Natural killer cell treated with Interleukin-12 subunit alpha and Interleukin-12 subunit beta and Interleukin-15 and Interleukin-18, amount 100 ng/mL, for 72 hours (primary cell): ENCODE measurements at places on chromosomes 3 and 15. TPM values are rescaled to one million over a fixed set of nuclear protein-coding genes. Genes with fewer than 3 reads are reported as not detected.

IDH3A gene
- total RNA-seq = 169 TPM

A4GNT gene
- total RNA-seq = not detected

DNA sequence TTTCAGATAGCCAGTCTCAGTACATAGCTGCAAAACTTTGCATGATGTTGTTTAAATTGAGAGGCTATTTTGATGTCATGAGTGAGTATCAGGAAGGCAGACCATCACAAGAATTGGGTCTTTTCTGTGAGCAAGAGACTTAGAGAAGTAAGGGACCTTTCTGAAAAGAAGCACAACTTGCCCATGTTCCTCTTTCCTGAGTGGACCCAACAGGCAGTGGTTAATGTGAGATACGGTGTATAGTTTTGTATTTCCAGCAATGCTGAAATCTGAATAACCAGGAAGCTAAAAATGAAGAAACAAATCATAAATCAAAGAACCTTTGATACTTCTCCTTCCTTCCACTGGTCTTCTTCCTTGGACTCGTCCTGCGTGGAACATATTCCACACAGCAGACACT, 25.1 kb downstream of the MCTP2 start:
- no peak for DNase-seq

DNA sequence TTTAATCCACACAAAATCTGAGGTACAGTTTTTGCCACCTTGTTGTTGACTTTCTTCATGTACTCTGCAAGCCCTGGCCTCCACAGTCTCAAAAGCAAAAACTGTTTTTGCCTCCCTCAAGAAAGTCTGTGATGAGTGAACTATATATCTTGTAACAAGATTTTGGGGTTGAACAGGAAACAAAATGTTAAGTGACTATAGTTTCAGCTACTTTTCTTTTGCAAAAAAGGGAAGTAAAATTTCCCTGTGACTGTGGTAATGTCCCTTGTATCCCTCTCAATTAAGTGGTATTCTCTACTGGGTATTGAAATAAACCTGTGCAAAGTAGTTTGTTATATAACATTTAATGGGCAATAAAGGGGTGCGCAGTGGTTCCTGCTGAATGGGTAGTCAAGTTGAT, 21.3 kb upstream of the SCAANT1 start:
- DNase-seq = no peak

- DNase-seq = no peak
Measured at GRCh38 chr15:89500397-89501270, 4.3 kb upstream of the RHCG start.
